Fibroblast of lung (primary cell): ENCODE measurements at places on chromosomes 2 and 18. TPM values are rescaled to one million over a fixed set of nuclear protein-coding genes. Genes with fewer than 3 reads are reported as not detected.
A peak's percentile ranks its signal among the peaks of the same experiment; 100 is the strongest.

Gene MYL1
- not detected in 2 replicates for total RNA-seq

- DNase-seq, result no peak
Measured at GRCh38 chr2:180723712-180724111, 256.7 kb upstream of the UBE2E3 start.

Gene SCYGR4
- total RNA-seq, result not detected in 2 replicates

Gene CD226
- total RNA-seq, result 0.33 and 0.51 TPM in 2 replicates

DNA sequence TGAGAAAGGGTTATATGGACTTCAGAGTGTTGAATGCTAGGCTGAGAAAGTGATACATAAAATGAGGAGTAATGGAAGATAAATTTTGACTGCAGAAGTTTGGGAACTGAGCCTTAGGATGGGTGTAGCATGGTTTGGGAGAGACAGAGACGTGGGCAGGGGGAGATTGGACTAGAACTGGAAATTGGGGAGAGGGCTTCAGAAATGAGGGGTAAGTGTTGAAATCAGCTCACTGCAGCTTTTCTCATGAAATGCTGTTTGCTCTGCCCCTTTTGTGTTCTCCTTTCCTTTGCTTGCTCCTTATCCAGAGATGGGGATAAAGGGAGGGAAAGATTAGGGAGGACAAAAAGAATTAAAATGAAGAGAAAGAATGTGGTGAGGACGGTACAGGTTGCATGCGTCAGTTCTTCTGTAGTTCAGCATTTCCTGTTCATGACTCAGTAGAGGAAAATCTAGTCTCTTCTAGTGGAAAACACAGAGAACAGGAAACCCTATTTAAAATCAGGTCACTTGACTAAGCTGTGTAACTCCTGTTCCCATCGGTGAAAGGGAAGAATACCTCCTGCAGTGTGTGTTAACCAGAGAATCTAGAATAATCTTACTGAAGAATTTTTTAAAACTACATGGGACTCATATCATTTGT, 105.6 kb downstream of the CRIM1 start:
- peak; percentile 97 for DNase-seq

- peak; percentile 20 for DNase-seq
Measured at GRCh38 chr18:54358495-54359040, 862 bp downstream of the C18orf54 start.

DNA sequence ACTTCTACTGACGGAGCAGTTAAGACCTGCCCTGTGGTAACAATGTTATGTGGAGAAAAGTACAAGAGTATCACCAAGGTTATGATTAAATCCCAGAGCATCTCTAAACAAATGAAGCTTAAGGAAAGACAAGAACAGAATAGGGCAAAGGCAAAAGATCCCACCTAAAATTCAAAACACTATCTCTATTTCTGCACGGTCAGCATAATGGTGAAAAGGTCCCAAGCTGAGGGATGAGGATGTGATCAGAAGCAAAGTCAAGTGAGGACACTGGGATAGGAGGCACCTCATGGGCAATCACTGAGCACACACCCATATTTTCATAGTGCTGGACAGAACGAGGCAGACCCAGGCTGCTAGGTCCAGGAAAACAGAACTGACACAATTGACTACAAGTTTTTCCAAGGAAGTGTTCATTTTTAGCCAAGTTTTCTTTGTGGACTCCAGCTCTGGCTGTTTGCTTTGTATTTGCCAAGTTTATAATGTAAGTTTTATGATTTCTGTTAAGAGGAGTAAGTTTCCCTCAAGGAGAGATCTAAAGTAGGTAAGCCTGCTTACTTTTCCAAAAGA, 77.8 kb downstream of the NCKAP5 start:
- no peak for DNase-seq

- peak; percentile 39 for DNase-seq
Measured at GRCh38 chr2:36562973-36563532, 34.9 kb downstream of the FEZ2 start.

GRCh38 chr2:138964418-138964817, 184.2 kb upstream of the NXPH2 start:
- peak; percentile 31 for DNase-seq

DNA sequence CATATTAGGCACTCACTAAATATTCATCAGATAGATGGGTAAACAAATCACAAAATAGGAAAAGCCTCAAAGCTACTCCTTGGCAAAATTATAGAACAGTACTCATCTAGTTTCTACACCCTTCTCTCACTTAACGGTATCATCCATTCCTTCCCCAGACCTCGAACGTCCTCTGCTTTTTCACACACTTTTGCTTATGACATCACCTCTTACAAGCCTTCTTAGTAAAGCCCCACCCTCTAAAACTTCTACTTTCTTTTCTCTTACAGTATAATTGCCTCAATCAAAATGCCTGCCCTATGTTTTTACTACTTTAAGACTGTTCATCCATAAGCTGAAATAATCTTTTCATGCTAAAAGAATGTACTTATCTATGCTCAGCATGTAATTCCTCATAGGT, 8.1 kb downstream of the CHN1 start:
- peak; percentile 36 for DNase-seq

DNA sequence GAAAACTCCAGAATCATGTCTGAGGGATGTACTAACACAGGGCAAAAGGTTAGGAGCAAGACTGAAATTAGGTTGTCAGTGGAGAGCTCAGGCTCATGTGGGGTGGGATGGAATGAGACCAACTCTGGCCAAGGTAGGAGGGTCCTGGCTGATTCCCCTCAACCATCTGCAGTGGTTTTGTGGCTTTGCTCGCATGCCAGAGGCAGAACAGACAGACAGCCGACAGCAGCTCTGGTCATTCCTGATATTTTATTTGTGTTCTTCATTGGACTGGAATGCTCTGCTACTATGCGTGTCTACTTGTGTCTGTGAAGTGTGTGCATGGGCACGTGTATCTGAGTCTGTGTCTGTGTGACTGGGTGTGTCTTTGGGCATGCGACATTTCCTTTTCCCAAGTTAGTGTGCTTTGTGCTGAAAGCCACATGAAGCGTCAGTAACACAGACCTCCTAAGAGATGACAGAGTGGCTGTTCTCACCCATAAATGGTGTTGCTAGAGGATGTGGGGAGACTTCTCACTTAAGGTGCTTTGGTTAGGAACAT, 239.5 kb downstream of the CNTNAP5 start:
- no peak for DNase-seq

Gene GALNT5
- total RNA-seq, result 32.4 and 199 TPM in 2 replicates

Gene IL18RAP
- under 0.01 TPM in 1 of 2 replicates, not detected in the other for total RNA-seq

DNA sequence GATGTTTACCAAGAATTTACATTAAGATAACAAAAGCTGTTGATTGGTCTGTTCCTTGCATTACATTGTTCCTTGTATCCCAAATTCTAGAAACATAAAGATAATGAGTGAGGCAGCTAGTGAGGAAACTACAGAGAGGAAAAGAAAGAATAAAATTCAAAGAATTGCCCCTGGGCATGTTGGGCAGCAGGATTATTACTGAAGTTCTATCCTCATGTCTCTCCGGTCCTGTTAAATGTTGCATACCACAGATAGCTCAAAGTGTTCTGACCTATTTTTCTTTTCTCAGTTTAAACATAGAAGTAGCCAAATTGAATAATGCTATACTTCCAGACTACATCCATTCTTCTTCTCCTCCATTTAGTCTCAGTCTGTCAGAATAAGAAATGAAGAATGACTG, 58.2 kb upstream of the DYNC1I2 start:
- no peak for DNase-seq

- no peak for DNase-seq
Measured at GRCh38 chr2:205720451-205720902, 38.2 kb downstream of the NRP2 start.

GRCh38 chr18:41602034-41602433, 353.0 kb upstream of the PIK3C3 start:
- DNase-seq, result no peak

Gene TBR1
- not detected in 2 replicates for total RNA-seq

Gene GCG
- total RNA-seq, result not detected in 2 replicates

GRCh38 chr2:226673314-226673723, 126.3 kb downstream of the IRS1 start:
- DNase-seq, result peak; percentile 91

DNA sequence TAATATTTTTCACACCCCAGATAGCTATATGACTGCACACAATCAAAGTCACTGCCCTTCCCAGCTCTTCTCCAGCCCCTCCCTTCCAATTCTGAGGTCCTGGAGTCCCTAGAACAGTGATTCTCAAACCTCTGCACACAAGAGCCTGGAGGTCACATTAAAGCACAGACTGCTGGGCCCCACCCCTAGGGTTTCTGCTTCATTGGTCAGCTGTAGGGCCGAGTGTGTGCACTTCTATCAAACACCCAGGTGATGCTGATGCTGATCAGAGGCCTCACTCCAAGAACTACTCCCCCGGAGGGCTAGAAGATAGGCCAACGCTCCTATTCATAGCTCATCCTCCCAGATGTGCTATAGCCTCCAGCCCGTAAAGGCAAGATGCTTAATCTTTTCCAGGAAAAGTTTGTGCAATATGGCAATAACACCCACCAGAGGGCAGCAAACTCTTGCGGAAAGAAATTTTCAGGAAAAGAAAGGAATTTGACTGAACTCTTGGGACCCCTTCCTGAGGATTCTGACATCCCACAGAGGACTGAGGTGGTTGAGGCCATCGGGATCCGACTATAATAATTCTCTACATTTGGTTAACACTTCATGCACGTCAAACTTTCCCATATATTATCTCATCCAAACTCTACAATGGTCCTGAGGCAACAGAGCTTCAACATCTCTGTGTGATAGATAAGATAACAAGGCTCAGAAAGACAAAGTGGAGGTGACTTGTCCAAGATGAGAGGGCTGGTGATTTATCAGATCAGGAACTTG, 194.2 kb upstream of the PKDCC start:
- peak; percentile 74 for DNase-seq

- DNase-seq, result no peak
Measured at GRCh38 chr2:176068419-176068832, 15.3 kb downstream of the EVX2 start.

Gene MARCO
- total RNA-seq, result not detected in 2 replicates

GRCh38 chr2:149566652-149567051, 20.9 kb downstream of the MMADHC start:
- no peak for DNase-seq

DNA sequence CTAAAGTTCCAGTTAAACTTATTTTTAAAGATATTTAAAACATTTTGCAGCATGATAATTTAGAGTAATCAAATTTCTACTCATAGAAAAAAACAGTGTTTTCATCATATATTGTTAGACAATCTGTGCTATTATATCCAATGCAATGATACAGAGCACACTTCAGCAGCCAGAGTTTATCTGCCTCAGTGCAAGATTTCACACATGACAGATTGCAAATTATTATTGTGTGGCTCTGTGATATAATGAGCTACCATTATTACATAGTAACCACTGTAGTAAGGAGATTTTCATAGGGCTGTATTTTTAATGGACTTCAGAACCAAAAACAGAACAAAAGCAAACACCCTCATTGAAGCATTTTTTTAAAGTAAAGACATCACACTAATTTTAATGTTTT, 762.4 kb downstream of the DSC3 start:
- DNase-seq, result no peak

Gene SERPINB10
- total RNA-seq, result not detected in 2 replicates

Gene PCARE
- total RNA-seq, result under 0.01 TPM in 1 of 2 replicates, not detected in the other

DNA sequence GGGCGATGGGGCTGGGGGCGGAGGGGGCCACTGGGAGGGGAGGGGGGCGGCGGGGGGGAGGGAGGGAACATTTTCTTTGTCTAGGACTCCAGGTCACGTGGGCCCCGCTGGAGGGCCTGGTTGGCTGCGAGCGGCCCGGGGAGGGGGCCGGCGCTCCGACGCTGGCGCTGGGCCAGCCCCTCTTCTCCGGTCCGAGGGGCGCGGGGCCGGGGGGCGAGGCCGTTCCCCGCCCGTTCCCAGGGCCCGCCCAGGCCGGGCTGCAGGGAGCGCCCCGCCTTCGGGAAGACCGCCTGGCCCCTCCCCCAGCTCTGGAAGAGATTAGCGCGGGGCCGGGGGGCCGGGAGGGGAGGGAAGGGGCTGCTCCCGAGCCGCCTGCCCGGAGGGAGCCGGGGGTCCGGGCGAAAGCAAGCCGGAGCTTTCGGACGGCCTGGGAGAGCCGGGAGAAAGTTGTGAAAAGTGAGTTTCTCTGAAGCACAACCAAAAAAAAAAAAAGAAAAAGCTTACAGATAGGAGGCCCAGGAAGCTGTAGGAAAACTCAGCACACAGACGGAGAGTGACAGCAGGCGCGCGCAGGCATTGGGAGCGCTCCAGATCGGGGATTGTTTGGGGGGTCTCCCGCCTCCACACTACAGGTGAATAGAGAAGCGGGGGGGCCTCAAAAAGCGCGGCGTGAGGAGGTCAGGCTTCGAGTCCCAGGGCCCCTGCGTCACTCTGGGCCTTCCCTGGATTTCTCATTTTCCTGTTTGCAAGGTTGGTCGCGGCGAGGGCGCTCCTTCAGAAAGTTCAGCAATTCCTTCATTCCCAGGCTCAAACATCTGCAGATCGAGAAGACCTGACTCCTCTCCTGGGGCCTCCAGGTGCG, 84.1 kb upstream of the POMC start:
- DNase-seq, result peak; percentile 69

DNA sequence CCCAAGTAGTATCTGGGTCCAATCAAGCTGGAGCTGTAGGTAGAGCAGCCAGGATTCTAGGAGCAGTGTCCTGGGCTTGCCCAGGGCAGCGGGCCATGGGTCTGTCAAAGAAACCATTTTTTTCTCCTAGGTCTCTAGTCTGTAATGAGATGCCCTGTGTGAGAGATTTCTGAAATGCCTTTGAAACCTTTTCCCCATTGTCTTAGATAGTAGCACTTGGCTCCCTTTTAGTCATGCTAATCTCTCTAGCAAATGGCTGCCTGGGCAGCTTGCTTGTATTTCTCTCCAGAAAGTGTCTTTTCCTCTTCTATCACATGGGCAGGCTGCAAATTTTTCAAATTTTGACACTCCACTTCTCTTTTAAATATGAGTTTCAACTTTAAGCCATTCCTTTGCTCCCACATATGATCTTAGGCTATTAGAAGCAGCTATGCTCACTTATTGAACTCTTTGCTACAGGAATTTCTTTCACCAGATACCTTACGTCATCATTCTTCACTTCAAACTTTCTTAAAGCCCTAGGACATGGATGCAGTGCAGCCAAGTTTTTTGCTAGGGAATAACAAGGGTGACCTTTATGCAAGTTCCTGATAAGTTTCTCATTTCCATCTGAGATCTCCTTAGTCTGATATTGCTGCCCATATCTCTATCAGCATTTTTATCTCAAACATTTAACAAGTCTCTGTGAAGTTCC, 890.2 kb upstream of the VRK2 start:
- no peak for DNase-seq

DNA sequence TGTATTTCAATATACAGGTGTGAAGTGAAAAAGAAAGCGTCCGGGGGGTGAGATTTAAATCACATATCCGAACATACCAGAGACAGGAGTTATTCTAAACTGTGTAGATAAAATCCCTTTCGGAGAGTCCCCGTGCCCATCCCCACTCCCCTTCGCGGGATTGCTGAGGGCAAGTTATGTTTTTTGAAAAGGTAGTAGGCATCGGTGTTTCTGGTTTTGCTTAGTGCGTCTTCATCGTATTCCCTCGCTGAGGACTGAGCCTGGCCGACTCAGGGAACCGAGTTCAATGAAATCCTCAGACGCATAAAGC, 583.4 kb downstream of the ZEB2 start:
- no peak for DNase-seq

Gene NAT8
- total RNA-seq, result not detected in 2 replicates

Gene L3MBTL4
- total RNA-seq, result 0.33 and 1.3 TPM in 2 replicates

- no peak for DNase-seq
Measured at GRCh38 chr18:75472396-75472795, 44.9 kb upstream of the SMIM21 start.

Gene ZNF892
- total RNA-seq, result 6.2 and 7.3 TPM in 2 replicates

GRCh38 chr18:2002604-2003003, 568.7 kb downstream of the METTL4 start:
- DNase-seq, result no peak

GRCh38 chr2:38935568-38936172, 46.0 kb downstream of the ARHGEF33 start:
- DNase-seq, result peak; percentile 12

Gene C2orf76
- total RNA-seq, result 8.5 and 17.8 TPM in 2 replicates
